ENCODE measurements at places on chromosomes 2 and 18.

GRCh38 chr18:9824474-9824832 is 61.3 kb upstream of the TXNDC2 start:
- no peak for DNase-seq

DNA sequence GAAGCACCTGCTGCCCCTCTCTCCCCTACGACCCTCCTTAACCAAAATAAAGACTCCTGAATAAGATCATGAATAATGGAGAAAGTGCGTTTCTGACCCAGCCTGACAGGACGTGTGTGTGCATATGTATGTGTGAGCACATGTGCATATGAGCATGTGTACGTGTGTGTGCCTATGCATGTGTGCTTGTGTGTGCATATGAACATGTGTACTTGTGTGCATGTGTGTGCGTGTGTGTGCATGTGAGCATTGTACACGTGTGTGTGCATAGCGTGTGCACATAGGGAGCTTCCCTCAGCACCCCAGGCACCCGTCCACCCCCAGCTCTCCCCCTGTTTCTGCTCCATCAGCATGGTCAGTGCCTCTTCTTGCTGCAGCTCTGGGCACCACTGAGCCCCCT is 10.7 kb downstream of the KCNIP3 start:
- DNase-seq, result no peak

DNA sequence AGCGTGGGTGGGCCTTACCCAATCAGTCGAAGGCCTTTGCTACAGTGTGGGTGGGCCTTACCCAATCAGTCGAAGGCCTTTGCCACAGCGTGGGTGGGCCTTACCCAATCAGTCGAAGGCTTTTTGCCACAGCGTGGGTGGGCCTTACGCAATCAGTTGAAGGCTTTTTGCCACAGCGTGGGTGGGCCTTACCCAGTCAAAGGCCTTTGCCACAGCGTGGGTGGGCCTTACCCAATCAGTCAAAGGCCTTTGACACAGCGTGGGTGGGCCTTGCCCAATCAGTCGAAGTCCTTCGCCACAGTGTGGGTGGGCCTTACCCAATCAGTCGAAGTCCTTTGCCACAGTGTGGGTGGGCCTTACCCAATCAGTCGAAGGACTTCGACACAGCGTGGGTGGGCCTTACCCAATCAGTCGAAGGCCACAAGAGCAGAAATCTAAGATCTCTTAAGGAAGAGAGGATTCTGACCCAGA is 16.3 kb upstream of the GAL3ST2 start:
- no peak for DNase-seq

- DNase-seq, result peak; percentile 91
Measured at GRCh38 chr18:6370410-6370809, 44.3 kb downstream of the L3MBTL4 start.

DNA sequence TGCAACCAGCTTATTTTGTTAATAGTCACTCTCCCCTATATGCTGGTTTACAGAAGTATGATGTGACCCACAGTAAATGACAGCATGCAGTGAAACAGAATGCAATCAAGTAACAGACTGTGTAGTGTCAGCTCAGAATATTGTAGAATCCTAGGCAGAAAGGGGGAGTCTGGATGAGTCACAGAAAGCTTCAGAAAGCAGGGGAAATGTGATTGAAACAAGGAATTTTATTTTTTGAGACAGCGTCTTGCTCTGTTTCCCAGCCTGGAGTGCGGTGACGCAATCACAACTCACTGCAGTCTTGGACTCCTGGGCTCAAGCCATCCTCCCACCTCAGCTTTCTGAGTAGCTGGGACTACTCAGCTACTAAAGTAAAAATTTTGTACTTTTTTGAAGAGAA is 219.9 kb upstream of the FBXO11 start:
- DNase-seq, result no peak

GRCh38 chr2:17309741-17310339 is 208.4 kb downstream of the RAD51AP2 start:
- DNase-seq, result peak; percentile 75

DNA sequence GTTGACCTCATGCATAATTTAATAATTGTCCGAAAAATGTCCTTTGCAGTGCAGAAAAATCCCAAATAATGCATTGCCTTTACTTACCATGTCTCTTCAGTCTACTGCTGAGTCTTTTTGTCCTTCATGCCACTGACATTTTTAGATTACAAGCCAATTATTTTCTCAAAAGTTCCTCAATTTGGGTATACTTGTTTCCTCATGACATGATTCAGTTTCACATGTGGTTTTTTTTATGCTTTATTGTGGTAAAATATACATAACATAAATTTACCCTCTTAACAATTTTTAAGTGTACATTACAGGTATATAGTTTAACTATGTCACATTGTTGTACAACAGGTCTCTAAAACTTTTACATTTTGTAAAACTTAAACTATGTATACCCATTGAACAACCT is 81.0 kb downstream of the EPC2 start:
- DNase-seq, result no peak

- peak; percentile 49 for DNase-seq
Measured at GRCh38 chr2:219000569-219000960, 7.3 kb upstream of the CRYBA2 start.

GRCh38 chr2:99974275-99974674 is 168.1 kb downstream of the AFF3 start:
- DNase-seq, result no peak

DNA sequence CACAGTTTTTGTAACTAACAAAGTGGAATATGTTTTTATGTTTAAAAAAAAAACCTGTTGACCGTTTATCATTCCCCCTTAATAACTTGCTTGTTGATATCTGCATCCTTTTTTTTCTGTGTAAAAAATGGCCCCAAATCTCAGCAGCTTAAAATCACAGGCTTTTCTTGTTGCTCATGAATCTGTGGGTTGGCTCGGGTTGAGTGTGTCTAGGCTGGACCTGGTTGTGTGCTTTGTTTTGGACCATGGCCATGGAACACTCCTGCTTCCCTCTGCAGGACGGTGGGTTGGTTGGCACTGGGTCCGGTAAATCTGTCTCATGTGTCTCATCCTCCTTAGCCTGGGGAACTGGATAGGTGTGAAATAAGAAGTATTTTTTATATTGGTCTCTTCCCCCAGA is 139.0 kb upstream of the LINC00305 start:
- no peak for DNase-seq

DNA sequence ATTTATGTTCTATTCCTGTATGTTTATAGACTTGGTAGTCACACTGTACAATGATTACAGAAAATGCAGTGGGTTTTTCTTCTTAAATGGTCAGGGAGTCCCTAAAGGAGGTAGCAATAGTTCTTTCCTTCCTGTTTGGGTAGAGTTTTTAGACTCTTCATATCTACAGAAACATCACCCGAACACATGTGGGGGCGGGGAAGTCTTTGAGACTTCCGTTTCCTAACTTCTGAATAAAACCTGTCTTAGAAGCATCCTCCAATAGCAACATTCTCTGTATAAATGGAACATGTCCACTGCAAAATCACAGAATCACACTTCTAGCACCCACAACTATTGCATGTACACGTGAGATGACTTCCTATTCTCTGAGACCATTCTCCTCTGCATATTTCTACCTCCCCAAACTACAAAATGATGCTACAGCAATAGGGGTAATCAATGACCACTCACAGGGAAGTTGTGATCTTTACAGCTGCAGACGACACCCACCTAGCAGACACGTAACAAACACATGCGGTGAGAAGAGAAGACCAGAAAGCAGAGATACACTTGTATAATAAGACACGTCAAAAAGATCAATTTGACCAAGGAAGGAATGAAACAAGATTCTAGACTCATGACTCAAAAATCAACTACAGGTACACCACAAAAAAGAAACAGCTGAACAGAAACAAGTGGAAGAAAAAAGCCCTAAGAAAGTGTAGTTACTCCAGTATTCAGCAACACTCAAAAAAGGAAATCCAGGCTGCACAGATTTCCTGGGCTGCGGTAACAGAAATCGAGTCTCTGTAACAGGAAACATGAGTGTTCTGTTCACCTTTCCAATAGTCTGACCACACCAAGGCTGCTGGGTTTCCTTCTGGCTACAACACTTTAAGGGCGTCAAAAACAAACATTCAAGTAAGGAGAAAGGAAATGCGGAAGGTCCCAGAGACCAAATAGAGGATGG is 120.4 kb downstream of the ZNF516 start:
- no peak for DNase-seq

DNA sequence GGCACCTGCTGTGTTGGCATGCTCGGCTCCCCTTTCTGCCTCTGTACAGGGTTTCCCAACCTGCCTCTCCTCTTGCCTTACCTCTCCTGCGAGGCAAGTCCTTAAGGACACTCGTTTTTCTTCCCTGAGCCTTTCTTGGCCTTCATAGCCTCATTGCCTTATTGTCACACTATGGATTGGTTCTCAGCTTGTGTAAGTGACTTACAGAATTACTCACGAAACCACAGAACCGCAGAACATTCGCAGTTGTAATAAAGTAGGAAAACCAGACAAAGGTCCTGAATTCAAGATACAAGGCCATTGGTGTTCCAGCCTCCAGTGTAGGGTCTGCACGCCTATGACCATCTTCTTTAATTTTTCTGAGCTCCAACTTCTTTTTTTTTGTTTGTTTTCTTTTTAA is 317.6 kb upstream of the SMIM21 start:
- no peak for DNase-seq

GRCh38 chr18:56458770-56459712 is 179.4 kb downstream of the TXNL1 start:
- no peak for DNase-seq

GRCh38 chr2:139963863-139964355 is 1183.7 kb upstream of the NXPH2 start:
- no peak for DNase-seq

GRCh38 chr2:144830543-144830942 is 310.6 kb upstream of the ZEB2 start:
- DNase-seq, result no peak

DNA sequence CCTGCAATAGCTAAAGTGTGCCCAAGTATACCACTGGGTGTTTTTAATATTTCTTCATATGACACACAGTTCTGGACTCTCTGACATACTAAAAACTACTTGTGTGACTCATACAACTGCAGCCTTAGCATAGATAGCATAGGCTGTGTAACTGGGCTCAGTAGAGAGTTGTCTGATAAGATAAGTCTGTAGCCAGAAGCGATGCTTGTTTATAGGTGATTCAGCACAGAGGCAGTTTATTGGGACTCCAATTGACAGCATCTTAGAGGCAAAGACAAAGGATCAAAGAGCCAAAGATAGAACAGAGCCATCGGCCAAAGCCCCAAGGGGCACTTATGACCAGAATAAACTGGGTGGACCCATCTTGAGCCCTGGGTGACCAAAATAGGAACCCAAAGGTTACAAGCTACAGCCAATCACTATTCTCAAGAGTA is 42.3 kb downstream of the AAK1 start:
- DNase-seq, result no peak

GRCh38 chr18:389658-390357 is 110.7 kb downstream of the COLEC12 start:
- peak; percentile 12 for DNase-seq

GRCh38 chr2:42877936-42878335 is 85.6 kb upstream of the HAAO start:
- no peak for DNase-seq

DNA sequence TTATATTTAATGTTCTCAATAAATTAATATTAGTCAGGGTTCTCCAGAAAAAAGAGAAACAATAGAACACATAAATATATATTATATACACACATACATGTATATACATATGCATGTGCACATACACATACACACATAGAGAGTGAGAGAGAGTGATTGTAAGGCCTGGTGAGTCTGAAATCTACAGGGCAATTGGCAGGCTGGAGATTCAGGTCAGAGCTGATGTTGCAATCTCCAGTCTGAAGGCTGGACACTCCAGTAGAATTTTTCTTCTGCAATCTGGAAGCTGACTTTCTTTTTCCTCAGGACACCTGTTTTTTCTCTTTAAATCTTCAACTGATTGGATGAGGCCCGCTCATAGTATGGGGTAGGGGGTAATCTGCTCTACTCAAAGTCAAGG is 3.2 kb downstream of the TMEM182 start:
- DNase-seq, result no peak

- DNase-seq, result no peak
Measured at GRCh38 chr2:145324748-145325147, 804.8 kb upstream of the ZEB2 start.

- peak; percentile 95 for DNase-seq
Measured at GRCh38 chr2:26033270-26033817, 540 bp upstream of the RAB10 start.

DNA sequence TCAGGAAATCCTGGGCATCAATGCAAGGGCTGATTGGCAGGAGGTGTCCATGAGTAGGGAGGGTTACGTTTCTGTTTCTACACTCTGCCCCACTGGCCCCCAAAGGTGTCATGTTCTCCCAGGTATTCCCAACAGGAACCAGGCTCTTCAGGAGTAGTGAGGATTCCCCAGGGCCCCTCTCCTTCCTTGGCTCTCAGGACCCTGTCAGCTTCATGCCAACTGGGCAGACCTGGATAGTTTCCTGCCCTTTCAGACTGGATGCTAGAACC is 480.6 kb upstream of the HS6ST1 start:
- DNase-seq, result no peak

DNA sequence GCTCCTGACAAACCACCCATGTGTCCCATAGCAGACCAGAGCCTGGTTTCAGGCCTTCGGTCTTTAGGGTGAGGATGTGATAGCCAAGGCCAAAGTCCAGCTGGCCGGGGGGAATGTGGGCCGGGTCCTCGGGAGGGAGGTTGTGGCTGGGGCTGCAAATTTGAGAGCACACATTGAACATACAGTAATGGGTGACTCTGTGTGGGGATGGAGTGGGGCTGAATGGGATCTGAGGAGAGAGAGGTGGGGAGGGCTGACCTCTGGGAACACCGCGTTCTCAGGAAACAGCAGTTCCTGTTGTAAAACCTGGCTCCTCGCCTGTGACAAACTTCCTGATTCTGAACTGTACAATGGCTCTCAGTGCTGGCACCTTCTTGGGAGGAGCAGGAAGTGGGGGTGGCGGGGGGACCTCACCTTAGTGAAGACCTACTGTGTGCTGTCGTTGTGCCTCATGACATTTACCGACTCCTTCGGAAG is 48.8 kb downstream of the MCFD2 start:
- no peak for DNase-seq

GRCh38 chr2:210626849-210627248 is 70.5 kb downstream of the CPS1 start:
- DNase-seq, result no peak

GRCh38 chr2:166337932-166338331 is 37.8 kb downstream of the SCN9A start:
- no peak for DNase-seq

- DNase-seq, result no peak
Measured at GRCh38 chr2:88452980-88453582, 588 bp upstream of the FOXI3 start.

DNA sequence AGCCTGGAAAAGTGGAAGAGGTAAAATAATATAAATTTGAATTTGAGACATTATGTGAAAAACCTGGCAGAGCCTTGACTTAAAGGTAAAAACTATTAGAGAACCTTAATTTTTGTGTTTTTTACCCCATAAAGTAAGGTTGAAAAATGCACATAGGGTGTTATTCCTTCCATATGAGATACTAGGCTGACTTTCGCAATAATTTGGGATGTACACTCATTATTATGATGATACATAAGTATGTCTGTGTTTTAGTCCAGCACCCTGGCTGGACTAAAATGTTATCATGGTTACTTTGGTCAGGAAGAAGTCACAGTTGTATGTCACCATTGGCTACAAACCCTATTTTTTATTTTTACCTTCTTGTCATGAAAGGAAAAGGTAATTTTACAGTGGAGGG is 19.8 kb downstream of the NEMP2 start:
- no peak for DNase-seq

GRCh38 chr18:79778291-79778791 is 19.4 kb upstream of the KCNG2 start:
- DNase-seq, result no peak

- DNase-seq, result no peak
Measured at GRCh38 chr2:24214880-24215279, 40.0 kb downstream of the FAM228A start.
